Epithelial cell of proximal tubule (primary cell): ENCODE measurements at places on chromosomes 7 and 10. TPM values are rescaled to one million over a fixed set of nuclear protein-coding genes. Genes with fewer than 3 reads are reported as not detected.

Gene VWDE
- total RNA-seq = 0.12 and 0.29 TPM in 2 replicates

Gene SGMS1
- total RNA-seq = 25.2 and 40.2 TPM in 2 replicates

Gene TMEM236
- 0.07 and 0.17 TPM in 2 replicates for total RNA-seq

DNA sequence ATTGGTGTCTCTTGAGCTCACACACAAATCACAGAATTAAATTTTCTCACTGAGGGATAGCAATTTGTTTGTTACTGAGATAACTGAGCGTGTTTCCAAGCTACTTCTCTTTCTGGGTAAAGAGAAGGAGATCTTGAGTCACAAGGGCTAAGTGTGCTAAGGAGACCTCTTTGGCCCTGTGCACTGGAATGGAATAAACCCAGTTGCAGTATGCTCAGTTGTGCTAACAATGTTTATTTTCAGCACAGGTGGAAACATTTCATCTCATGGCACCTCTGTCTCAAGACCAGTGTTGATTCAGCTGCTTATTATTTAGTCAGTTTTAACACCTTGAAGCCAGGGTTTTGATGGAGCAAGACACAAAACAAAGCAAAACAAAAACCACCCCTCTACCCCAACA, 22.5 kb upstream of the UBE2H start:
- DNase-seq = no peak

GRCh38 chr10:97640868-97641811, 669 bp downstream of the PI4K2A start:
- no peak for DNase-seq

GRCh38 chr10:67319976-67320375, 376.0 kb downstream of the CTNNA3 start:
- no peak for DNase-seq

DNA sequence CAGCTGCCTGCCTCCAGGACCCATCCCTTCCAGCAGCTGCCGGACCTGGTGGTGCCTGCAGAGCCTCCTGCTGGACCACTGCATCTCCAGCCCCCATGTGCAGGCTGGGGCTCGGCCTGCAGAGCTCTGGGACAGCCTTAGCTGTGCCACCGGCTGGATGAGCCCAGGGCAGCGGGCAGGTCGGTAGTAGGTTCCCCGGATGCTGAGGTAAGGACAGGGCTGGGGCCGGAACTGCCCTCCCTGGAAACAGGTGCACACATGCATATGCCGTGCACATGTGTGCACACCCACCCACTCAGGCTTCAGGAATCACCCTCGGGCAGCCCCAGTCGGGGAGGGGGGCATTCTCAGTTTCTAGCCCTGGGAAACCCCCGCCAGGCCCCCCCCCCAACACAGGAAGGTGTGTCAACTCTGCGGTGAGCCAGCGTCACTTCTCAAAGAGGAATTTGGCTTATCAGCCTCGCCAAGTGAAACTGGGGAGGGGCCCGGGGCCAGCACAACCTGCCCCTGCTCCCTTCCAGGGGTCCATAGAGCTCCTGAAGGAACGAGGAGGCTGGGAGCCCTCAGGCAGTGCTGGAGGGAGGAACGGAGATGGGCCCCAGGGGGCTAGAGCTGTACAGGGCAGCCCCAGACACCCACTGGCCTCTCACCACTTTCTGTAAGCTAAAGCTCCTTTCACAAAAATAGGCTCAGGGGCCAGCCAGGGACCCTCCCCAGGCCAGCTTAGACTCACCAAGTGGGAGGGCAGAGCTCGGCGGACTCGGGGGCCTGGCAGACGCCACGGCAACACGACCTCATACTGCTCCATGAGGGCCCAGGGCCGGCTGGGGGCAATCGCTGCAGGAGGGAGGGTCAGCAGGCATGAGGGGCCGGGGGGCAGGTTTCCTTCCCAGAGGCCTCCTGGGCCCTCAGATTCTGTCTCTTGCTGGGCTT, 1.7 kb downstream of the ADAM8 start:
- no peak for DNase-seq
